Daoy (cell line): ENCODE measurements at places on chromosomes 7 and 10.

GRCh38 chr10:80415734-80416478 is 7.6 kb downstream of the PRXL2A start:
- no peak for DNase-seq

- peak; percentile 74 for DNase-seq
Observed at GRCh38 chr10:60944058-60944909, at the start of gene RHOBTB1. TSS of gene RHOBTB1 (minus strand) at chr10:60944185. CDS start at chr10:60911542, 32,643 bp downstream.

DNA sequence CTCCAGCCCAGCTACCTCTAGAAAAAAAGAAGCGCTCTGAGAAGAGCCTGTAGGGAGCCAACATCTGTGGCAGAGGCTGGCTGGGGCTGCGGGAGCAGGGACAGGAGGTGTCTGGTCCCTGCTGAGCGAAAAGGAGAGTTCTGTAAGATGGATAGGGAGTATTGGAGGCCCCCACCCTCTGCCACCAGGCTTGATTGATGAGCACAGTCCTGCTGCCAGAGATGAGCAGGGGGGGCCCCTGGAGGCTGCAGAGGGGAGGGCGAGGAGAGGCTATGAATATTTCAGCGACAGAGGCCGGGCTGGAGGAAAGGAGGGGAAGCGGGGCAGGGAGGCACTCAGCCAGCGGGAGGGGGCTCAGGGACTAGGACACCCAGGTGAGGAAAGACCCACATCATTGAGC is 44.5 kb upstream of the HSPB1 start:
- no peak for DNase-seq

GRCh38 chr10:130202984-130203621 is 66.9 kb downstream of the GLRX3 start:
- no peak for DNase-seq

GRCh38 chr7:24702755-24703154 is 54.5 kb downstream of the GSDME start:
- DNase-seq = no peak

DNA sequence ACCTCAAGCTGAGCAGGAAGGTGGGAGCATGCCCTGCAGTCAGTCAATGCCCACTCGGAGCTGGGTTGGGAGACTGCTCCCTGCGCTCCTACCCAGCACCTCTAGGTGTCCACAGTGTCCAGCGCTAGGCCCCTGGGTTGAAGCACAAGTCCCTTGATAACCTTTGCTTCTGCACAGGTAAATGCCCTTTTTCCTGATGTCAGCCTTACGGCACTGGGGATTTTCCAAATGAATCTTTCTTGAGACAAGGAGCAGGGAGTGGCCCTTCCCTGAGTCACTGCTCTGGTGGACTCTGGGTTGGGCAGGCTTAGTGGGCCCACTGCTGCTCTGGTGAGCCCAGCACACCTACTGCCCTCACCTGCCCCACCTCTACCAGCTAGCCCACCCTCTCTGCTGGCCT is 61.9 kb upstream of the OPN4 start:
- no peak for DNase-seq

DNA sequence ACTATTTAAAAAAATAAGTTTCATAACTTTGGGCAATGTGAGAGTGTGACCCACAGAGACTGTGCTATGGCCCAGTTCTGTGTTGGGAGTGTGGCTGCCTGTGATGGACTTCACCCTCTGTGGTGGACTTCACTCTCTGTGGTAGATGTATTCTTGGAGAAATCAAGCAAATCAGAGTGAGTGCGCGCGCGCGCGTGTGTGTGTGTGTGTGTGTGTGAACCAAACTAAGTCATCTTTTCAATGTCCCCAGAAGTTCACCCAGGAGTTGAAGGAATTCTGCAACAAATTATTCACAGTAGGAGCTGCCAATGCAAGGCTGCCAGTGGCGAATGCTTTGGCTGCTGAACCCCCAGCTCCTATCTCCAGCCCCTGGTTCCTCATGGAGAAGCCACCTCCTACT is 184.5 kb downstream of the ADAM12 start:
- DNase-seq = no peak

- DNase-seq = peak; percentile 67
Observed at GRCh38 chr10:29895456-29895855, 163.9 kb downstream of the JCAD start.

- peak; percentile 55 for DNase-seq
Observed at GRCh38 chr7:30796105-30796869, 25.1 kb downstream of the MINDY4 start.

- no peak for DNase-seq
Observed at GRCh38 chr7:6307762-6308161, 35.3 kb upstream of the CYTH3 start.

DNA sequence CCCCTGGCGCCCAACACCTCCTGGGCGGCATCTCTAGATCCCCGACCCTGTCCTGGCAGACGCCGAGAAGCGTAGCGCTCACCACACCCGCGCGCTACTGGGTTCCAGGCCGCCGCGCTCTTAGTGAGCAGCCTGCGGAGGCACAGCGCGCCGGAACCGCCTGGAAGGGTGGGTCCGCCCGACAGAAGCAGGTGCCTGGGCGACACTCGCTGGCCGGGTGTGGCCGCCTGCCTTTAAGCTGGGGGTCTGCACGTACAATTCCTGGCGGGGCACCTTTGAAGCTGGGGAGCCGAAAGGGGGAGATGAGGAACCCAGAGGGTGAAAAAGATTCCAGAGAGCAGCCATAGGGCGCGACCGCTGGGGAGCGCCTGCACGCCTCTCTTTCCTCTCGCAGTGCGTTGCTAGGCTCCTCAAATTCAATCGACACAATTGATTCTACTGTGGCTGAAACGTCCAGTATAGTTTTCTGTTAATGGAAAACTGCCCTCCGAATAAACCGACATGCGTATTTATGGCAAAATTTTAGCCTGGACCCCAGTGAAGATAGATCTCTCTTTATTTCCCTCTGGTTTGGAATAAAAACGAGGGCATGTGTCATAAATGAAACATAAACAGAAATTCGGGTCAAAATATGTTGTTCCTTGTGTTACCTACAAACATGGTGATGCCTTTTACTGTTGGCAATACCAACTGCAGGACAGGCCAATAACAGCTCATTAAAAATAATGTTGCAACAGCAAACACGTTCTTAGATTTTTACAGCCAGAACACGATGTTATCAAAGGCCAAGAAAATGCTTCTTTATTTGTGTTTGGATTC is 4.6 kb downstream of the HMX3 start:
- peak; percentile 43 for DNase-seq

DNA sequence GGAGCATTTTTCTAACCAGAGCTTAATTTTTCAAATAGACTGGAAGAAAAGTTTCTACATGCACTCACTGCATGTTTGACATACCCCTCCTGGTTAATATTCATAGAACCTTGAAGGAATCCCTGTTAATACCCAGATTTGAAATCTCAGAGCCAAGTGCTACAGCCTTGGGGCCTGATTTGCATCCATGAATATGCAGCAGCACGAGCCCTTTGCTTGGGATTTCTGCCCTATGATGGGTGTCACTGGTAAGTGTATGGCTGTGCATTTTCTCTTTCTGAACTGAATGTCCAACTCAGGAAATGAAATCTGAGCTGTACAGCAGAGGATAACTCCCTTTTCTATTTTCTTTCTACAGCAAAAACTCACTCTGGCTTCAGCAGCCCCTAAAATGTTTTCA is 1157.5 kb downstream of the XPNPEP1 start:
- DNase-seq = no peak

GRCh38 chr7:36884910-36885309 is 160.6 kb upstream of the AOAH start:
- DNase-seq = no peak

DNA sequence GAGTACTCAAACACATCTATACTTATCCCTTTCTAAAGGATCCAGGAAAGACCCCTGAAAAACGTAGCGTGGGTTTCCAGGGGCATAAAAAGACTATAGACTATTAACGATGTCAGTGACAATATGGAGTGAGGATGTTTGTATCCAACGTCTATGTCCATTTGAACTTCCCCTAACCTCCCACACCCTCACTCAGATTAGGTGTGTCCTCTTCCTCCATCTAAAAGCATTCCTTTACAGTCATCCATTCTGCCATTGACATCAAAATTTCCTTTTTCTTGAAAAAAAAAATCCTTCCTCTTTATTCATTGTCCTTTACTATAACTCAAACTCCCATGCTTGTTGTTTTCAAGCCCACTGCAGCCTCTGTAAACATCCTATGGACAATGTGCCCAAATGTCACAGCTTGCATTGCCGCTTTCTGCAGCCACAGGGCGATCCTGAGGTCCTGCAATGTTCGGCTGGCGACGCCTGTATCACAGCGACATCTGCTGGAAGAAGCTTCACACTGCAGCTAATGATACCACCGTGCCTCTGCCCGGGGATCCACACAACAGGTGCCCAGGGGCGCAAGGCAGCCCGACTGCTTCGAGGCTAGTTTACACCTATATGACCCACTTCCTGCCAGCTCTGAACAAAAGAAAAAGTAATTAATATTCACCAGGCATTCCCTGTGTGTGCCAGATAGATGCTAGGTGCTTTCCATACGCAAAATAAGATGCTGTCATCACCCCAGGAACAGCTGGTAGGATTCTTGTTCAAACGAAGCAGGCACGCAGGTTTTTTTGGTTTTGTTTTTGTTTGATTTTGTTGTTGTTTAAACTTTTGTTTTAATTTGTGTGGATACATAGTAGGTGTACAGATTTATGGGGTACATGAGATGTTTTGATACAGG is 267.9 kb upstream of the GHITM start:
- DNase-seq = peak; percentile 22

DNA sequence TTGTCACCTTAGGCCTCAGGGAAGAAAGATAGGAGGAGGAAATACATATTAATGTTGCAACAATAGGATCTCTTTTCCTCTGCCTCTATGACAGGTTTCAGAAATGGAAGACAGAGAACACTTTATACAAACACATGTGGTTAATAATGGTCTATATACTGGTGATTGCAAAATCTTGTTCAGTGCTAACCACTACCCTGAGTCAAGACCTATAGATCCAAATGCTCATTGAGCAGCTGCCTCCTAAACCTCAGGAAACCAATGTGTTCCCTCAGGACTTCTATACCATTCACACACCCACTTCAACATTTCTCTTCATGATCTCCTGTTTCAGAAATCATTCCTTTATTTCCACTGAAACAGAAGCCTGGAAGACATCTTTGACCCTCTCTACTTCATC is 32.5 kb upstream of the VWDE start:
- no peak for DNase-seq

- no peak for DNase-seq
Observed at GRCh38 chr7:101537205-101537604, 91.9 kb downstream of the MYL10 start.

DNA sequence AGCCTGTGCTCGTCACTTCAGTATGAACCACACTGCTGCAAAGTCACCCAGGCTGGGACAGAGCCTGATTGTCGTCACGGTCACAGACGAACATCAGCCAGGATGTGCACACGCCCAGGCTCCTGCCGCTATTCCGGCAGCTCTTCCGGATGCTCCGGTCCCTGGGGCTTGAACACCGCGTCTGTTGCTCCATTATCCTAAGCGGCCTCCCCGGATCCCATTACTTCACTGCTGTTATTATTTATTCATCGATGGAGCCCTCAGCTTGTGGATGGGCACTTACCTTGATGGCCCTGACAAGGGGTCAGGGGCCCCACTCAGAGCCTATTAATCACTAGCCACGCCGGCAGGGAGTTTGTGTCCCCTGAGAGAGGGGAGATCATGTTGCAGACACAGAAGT is 120.8 kb upstream of the PCBD1 start:
- DNase-seq = no peak

GRCh38 chr10:17817316-17817715 is 8.2 kb downstream of the MRC1 start:
- no peak for DNase-seq

DNA sequence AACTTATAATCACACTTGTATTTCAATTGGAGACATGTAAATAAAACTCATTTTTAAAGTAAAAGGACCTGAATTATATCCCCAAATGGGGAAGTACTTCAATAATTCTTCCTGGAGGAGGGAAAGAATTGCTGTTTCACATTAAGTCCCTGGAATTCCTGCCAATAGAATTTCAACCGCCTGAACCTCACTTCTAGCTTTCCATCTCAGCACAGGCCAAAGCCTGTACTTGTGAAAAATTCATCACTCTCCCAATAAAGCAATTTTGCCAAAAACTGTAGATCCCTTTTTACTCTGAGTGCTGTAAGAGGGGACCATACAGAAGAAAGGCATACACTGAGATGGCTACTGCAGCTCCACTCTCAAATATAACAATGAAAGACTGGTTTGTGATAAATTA is 54.8 kb downstream of the CADPS2 start:
- no peak for DNase-seq

DNA sequence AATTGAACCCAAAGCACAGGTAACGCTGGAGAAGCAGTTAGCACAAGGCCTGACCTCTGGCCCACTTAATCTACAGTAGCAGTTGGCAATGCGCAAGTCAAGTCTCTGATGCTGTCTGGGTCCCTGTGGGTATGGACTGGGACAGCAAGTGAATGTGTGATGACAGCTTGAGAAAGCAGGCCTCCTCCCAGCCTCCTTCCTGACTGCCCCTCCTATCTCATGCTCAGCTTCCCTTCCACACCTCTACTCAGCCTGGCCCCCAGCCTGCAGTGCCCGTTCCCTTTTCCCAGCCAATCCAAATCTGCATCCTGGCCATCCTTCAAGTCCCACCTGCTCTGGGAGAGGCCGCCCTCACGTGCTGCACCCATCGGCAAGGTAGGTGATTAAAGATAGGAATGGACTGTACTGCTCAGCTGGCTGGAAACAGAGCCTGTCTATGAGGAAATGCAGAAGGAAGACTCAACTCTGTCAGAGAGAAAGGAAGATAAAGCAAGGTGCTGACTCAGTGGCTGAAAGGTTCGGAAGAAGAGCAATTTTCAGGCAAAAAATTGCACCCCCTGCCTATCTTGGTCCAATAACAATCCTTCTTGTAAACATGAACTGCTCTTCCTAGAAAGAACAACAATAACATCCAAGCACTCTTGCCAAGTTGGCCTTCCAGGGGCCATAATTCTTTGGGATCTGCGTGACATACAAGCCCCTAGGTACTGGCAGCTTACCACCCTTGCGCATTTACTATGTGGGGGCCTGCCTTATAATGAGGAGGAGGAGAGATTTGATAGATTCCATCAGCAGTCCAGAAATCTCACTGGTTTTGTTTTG is 16.6 kb upstream of the FGFR2 start:
- DNase-seq = no peak

DNA sequence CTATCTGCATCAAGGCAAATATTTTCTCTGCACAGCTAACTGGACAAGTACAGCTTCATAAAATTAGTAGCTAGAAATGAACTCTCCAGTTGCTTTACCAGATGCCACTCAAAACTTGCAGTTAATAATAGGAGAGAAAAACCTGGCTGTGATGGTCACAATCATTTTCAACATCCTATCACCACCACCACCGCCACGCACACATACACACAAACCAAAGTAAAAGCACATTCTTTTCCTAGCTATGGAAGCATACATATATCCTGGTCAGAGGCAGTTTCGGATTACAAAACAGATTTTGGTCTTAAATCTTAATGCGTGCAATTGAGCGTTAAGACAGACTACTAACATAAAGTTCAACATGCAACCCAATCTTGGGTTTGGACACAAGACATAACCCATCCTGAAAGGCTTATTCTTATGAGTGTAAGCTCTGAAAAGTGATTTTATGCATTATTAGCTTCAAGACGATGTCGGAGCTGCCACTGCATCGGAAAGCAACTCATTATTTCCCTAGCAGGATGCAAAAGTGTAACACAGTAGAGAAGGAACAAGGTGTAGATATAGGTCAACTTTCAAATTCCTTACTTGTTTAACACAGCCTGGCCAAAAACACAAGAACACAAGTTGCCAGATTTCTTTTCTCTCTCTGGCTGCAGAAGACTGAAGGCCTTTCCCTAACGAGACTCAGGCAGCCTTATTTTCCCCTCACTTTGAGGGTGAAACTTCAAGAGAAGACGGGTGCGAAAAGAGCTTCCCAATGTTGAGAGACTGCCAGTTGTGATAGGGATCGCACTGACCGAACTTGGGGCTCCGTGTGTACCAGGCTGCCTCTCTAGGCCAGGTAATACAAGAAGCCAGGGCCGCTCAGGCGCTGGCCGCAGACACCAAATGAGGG is 1.2 kb downstream of the CACUL1 start:
- DNase-seq = peak; percentile 7
